ENCODE measurements at places on chromosomes 5 and 9.

DNA sequence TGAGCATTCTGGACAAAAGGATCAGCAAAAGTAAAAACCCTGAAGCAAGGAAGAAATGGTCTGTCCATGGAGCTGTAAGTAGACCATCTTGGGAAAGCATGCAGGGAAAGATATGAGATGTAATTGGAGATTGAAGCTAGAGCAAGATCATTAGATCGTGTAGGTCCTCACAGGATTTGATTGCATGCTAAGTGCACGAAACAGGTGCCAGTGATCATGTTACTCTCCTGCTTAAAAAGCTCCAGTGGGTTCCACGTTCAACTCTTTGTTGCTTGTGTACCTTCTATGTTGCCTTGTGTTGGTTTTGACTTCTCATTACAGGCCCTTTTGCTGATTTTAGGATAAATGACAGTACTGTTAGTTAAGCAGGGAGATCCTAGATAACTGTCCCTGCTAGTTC lies 442.0 kb downstream of the DMRT2 start:
- no peak for DNase-seq

GRCh38 chr5:175015028-175015685 lies 290.8 kb downstream of the MSX2 start:
- no peak for DNase-seq

DNA sequence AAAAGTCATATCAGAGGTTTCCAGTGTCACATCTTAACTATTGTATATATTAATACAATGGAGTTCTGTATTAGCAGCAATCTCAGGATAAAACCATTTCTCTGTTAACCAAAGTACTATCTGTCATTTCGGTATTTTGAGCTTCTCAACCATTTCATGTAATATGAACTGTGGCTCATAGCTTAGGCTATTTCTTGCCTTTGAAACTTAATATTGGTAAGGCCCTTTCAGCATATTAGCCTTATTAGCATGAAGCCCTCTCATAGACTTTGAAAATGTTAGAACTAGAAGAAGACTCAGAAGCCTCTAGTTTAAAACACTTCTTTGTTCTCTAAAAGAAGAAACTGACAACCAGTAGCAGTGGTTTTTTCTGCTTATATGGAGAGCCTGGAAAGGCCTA lies 731 bp downstream of the CAVIN4 start:
- DNase-seq, result no peak

- no peak for DNase-seq
Measured at GRCh38 chr9:35908504-35909125, 675 bp upstream of the SPAAR start.

GRCh38 chr5:6319116-6319515 lies 59.2 kb downstream of the MED10 start:
- DNase-seq, result no peak

GRCh38 chr5:180159756-180160155 lies 49.3 kb downstream of the RASGEF1C start:
- no peak for DNase-seq

GRCh38 chr5:94544875-94545547 lies 73.4 kb downstream of the KIAA0825 start:
- DNase-seq, result no peak

- DNase-seq, result no peak
Measured at GRCh38 chr5:132095424-132095972, 21.9 kb downstream of the CSF2 start.

DNA sequence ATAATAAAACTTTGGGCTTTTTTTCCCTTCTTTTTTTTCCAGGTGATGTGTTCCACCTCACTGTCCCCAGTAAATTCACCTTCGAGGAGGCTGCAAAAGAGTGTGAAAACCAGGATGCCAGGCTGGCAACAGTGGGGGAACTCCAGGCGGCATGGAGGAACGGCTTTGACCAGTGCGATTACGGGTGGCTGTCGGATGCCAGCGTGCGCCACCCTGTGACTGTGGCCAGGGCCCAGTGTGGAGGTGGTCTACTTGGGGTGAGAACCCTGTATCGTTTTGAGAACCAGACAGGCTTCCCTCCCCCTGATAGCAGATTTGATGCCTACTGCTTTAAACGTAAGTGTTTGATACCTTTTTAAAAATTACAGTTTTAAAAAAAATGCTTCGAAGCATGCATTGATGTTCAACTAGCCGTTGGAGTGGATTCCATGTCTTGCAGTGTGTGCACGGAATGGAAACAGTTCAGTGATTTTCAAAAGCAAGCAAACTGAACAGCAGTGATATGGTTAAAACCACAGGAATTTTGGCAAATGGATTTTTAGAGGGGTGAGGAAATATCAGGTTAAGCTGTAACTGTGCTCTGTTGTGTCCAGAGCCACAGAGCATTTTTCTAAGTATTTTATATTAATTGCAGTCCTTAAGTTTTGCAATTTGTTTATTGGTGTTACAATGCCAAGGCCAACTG lies 40.7 kb downstream of the VCAN start:
- no peak for DNase-seq

DNA sequence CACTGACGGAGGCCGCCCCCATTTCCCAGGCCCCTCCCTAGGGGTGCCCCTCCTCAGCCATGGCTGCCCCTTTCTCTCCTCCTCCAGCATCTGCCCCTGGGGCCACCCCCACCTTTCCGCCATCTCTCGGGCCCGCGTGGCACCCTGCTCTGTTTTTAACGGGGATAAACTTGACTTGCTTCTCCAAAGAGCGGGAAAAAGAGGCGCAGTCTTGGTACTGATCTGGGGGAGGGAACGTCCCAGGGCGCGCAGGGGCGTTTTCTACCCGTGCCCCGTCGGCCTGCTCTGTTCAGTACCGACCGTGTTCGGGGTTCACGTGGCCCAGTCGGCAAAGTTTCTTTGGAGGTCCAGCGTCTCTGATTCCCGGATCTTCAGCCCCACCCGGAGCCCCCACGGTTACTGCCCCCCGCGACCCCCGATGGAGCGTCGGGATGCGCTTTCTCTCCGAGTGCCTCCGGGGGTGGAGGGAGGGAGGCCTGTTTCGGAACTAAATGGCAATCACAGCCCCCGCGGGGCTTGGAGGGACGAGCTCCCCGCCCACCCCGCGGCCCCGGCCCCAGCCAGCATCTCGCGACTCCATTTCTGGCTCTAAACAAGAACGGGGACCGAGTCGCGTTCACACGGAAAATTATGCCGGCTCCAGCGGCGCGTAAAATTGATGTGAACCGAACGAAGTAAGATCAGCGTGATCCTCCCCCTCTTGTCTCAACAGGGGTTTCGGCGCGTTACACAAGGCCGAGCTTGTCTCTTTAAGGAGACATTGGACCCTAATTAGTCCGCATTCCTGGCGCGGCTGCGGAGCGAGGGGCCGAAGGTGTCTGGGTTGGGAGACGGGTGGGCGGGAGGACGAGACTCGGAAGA lies 1.1 kb upstream of the TLE4 start:
- no peak for DNase-seq

- DNase-seq, result no peak
Measured at GRCh38 chr5:87129046-87129445, 138.6 kb upstream of the RASA1 start.

DNA sequence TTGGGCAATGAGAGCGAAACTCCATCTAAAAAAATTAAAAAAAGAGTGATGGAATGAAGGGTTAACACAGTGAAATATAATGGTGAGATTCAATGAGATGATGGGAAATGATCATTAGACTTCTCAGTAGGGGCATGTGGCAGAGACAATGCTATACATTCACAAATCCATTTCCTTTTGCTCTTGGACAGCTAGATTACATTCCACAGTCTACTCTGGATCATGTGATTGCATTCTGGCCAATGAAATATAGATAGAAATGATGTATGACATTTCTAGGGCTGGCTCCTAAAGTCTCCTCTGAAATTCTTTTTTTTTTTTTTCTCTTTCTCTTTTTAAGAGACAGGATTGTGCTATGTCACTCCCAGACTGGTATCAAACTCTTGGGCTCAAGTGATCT lies 3.8 kb upstream of the GALT start:
- no peak for DNase-seq

DNA sequence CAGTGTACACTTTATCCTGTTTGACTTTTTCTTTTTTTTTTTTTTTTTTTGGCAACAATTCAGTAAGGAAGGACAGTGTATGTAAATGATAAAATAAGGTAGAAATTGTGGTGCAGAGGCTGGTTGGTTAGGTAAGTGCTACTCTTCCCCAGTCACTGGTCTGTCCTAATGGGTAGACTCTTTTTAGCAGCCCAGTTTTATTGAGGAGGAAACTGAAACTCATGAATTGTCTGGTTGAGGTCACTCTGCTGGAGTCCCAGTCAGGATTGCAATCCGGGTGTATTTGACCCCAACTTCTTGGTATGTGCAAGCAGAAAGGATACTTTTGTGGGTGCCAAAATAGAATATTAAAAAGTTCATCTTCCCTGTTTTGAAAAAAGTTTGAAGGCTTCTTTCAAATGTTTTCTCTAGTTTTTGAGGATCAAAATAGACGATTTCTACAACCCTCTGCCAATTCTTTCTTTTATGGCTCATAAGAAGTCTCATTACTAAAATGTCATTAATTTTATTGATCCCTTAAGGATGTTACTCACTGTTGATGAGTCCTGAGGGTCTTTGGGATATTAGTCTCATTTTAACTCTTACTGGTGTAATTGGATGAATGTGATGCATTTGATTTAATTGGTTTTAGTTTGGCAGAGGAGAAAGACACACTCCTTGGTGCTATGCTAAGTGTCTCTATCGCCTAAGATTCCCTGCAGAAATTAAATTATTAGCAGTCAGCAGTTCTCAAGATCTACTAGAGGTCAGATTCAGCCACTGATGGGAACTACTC lies 171.9 kb downstream of the KDM4C start:
- DNase-seq, result no peak

DNA sequence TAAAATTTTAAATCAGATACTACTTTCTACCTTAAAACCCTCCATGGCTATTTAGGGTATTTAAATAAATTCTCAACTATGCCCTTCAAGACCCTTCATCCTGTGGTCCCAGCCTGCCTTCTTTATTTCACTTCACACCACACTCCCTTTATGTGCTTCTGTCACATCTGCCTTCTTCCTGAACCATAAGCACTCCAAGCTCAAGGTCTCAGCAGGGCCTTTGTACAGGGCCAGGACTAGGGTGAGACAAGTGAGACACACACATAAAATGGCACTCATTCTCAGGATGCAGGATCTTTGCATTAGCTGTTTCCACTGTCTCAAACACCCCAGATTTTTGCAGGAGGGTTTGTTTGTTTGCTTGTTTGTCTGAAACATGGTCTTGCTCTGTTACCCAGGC lies 7.6 kb downstream of the ITK start:
- DNase-seq, result no peak

DNA sequence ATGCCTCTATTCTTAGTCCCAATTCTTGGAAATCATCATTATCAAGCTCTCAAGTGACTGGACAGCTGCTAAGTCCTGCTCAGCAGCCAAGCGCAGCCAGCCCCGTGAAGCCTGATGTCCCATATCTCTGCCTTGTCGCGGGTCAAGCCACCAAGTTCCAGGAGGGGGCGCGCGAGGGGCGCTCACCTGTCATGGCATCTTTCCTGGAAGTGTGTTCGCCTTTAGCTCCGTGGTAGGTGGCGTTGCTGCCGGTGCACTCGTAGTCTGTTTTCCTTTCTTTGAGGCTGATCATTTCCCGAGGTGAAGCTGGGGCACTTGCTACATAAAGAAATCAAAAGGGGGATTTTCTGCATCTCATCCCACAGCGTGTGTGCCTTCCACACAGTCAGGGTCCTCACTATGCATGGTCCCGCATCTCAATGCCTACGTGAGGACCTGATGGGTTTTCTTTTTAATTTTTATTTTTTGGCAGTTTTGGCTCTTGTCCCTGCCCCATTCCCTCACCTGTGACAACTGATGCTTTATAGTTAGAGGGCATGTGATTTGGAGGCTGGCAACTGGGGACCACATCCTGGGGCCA lies 227.0 kb upstream of the DAP start:
- peak; percentile 11 for DNase-seq

DNA sequence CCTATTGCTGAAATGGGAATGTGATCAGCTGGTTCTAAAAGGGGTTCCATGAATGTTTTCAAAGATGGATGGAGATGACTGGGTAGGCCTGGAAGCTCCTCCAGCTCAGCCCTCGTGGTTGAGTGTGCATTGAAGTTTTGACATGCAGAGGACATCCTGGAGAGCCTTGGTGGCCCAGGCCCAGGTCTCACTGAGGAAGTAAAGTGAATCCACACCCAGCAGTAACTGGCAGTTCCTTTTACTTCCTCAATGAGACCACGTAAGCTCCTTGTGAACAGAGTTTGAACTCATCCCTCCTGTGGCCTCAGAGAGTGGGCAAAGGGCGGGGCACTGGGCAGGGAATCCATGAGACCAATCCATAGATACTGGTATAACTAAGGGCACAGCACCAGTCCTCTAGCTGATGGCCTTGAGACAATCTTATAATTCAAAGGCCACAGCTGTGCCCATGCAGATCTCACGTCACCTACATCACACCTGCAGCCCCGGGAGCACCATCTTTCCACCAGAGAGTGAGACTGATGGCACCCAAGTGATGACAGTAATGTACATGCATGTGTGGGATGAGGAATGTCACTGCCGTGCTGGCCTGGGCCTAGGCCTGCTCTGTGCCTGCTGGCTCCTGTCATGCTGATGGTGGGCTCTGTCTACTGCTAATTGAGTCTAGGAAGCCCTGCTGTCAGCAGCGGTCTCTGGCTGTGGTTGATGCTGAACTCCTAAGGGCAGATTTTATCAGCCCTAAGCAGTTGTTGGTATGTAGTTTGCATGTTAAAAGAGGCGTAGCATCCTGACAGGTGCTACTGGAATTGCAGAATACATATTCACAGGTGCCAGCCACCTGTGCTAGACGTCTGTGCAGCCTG lies 257.8 kb downstream of the FSTL4 start:
- no peak for DNase-seq

GRCh38 chr9:128099231-128099931 lies 28.1 kb downstream of the PTGES2 start:
- no peak for DNase-seq

GRCh38 chr5:53418826-53419658 lies 61.4 kb upstream of the FST start:
- no peak for DNase-seq

DNA sequence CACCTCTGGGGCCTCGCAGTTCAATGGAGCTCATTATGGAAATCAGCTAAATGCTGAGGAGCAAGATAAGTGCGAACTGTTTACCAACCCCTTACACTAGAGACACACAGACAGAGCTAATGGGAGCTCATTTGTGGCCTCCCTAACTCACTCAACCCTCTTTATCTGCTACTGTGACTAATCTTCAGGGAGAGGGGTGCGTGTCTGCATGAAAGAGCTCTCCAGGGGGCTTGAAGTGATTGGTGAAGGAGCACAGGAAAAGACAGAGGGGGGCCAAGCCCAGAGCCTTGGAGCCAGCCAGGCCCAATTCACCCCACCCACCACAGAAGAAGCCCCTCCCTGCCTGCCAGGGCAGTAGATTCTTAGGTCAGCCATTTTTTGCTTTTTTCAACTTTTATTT lies 466.8 kb upstream of the BRINP1 start:
- DNase-seq, result no peak

DNA sequence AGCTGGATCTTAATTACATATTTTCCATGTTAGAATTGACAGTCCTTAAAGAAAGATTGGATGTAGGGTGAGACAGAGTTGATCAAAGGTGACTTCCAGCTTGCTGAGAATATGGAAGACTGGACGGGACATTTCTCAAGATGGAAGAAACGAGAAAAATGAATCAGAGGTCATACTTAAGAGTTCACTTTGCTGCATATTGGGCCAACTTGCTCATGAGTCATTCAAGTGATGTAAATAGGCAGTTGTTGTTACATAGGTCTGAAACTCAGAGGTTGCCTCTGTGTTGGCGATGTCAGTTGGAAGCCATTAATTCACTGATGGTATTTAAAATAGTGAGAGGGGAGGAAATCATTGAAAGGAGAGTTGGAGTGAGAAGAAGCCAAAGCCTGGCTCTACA lies 132.8 kb downstream of the CD180 start:
- DNase-seq, result no peak

Measured in T-helper 22 cell (primary cell).